ENCODE measurements at places on chromosomes 3 and 15.

GRCh38 chr3:9224490-9224889, 25.0 kb downstream of the SRGAP3 start:
- no peak for DNase-seq

DNA sequence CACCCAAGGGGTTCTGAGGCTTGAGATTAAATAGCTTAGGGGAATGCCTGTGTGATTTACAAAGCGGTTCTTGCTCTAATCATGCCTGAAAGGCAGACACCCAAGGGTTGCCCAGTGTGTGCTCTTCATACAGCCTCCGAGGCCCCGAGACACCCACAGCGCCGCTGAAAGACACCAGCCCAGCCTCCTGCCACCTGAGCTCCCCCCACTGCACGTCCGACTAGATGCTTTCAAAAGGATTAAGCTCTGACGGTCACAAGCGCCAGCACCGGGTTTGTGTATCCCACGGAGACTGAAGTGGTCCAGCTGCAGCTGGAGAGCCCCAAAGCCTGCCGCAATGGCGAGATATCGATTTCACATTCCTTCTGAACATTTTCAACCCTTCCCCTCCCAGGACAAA, 50.3 kb downstream of the SPATA12 start:
- no peak for DNase-seq

GRCh38 chr3:68793759-68794701, 138.3 kb downstream of the TAFA4 start:
- DNase-seq: no peak

DNA sequence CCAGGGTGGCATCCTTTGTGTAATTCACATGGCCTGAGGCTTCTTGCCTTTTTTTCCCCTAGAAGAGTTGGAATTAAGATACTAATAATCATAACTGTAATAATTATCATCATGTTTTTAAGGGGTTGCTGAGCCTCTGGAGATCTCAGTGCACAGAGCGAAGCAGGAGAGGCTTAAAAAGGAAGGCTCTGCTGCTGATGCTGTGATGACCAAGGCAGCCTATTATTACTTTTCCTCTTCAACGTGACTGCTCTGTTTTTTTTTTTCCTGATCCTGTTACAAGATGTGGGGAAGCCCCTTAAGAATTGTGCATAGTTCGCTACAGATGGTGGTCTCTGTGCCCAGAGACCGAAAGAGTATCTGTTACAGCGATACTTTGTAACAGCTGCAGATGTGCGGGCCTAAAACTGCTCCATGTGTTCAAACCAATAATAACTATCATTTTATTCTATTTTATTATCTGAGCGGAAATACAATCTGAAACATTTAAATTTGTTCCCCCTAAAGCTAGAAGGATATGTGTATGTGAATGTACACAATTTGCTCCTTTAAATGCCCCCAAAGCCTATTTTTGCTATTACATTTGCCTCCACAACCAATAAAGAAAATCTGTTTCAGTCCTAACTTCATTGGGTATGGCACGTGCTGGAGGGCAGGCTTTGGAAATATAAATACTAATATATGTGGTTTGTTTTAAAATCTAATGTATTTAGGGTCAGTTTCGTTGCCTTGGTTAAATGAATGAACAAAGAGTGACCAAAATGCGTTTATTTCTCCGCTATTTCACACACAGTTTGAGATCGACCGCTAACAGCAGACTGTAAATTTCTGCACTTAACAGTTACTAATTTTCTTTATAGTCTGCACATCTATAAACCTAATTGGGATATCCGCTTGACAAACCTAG, 4.6 kb downstream of the SHOX2 start:
- DNase-seq: no peak

DNA sequence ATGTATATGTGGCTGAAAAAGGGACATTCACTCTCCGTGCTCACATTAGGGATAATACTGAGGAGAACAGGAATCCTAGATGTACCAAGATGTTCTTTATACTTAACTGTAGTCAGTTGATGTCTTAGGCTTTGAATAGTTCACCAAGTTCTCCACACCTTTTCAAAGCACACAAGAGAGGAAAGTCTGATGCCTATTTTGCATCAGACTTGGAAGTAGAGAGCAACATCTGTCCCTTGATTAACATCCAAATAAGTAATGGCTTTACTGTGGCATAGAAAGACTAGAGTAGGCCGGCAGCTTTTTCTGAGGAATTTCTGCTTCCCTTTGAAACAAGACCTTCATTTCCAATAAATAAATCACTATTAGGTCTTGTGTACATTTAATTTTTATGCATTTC, 34.0 kb downstream of the PIGB start:
- DNase-seq: no peak

DNA sequence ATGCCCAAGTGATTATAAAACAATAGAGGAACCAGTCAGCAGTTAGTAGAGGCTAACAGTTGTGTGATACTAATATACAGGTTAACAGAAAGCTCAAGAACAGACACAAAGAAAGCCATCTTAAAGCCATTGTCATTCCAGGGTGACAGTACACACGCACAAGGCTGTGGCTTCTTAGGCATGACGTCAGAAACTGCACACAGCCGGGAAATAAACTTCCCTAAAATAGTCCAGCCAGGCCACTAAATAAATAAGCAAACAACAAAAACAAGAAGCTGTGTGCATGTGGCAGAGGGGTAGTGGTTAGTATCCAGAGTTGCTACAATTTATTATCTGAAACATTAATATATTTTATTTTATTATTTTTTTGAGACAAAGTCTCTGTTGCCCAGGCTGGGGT, 49.8 kb downstream of the PPCDC start:
- DNase-seq: no peak

DNA sequence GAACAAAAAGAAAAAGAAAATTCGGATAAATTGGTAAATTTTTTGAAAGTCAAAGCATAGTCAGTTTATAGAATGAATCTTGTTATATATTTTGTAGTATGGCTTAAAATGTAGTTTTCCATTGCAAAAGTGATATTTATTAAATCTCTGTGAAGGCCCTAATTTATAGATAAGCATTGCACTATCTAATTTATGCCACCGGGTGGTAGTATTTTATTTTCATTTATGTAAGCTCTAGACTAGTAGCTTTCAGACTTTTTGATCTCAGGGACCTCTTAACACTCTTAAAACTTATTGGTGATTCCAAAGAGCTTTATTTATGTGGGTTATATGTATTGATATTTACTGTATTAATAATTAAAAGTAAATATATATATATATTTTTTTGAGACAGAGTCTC, 133.9 kb upstream of the LRRFIP2 start:
- DNase-seq: no peak

GRCh38 chr3:190004656-190005055, 116.0 kb downstream of the P3H2 start:
- DNase-seq: no peak

DNA sequence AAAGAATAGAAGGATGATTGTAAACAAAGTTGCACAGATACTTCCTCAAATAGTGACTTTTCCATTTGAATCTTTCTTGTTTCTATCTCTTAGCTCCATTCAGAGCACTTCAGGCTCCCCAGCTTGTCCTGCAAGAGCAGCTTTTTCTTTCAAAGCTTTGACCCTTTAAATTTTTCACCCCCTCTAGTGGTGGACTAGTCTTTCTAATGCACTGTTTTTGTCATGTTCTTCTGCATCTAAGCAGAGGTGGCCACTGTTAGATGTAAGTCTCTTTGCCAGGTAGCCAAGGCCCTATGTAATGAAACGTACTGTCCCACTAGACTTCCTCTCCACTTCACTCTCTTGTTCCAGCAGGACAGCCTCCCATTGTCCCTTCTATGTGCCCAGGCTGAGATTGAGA, 74.0 kb upstream of the MANF start:
- DNase-seq: no peak

DNA sequence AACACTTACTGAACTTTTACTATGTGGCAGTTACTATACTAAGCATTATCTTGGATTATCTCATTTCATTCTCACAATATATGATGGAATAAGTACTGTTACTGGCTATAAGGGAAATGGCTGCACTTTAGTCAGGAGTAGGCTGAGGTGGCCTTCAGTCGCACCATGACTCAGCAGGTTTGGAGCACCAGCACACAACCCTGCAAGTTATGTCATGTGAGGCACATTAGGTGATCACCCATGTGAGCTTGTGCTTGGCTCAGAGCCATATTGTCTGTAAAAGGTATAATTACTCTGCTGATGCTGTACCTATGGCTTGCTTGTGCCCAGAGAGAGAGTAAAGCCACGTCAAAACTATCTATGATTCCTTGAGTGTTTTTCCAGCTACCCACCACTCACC, 54.1 kb upstream of the TIPARP start:
- no peak for DNase-seq

DNA sequence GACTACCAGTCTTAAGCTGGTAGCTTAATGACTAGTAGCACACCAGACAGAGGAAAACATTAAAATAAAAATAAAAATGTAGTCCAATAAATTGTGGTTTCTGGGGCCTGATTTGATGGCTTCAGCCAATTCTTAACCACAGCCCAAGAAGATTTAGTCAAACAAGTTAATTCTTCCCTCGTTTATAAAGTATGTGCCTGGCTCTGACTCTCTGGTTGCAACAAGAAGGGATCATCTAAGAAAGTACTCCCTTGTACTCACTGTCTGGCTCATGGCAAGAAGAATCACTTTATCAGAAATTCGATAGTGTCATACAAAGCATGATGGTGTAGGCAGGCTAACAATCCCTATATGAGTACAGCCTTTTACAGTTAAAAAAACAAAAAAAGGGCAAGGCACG, 141.9 kb downstream of the P3H2 start:
- DNase-seq: no peak

DNA sequence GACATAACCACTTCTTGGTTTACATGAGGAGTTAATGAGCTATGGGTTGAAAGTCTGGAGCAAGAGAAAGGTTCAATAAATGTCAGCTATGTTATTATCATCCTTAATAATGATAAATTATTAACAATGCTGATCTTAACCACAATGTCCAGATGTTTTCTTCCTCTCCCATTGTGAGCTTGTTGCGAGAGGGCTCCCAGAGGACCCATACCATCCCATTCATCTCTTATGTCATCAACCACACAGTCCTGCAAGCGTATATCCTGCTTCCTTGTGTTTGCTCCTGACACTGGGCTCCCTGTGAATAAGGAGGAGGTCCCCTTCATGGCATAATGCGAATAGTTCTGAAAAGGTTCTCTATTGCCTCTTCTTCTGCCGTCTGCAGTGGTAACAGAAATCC, 266.8 kb downstream of the TLE3 start:
- DNase-seq: no peak

- DNase-seq: no peak
Observed at GRCh38 chr3:184579513-184579912, 17.9 kb downstream of the EPHB3 start.

DNA sequence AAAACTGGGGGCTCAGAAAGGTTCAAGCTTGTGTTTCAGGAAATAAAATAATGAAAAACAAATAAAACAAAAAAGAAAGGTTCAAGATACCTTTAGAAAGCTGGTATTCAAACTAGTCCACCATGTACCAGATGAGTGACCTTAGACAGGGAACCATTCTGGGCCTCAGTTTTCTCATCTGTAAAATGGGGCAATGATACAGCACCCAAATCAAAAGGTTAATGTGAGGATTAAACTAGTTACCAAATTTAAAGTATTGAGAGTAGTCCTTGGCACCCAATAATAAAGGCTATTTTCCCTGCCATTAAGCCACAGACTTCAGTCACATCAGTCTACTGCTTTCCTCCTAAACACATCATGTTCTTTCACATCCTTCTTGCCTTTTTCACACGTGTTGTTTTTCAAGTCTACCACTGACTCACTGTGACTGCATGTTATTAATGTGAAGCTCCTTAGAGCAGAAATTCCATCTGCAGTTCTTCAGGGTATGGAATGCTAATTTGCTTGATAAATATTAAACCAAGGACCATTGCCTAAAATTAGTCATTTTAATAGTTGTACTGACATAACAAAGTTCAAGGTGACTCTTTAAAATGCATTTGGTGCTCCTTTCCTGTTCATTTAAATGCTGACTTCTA, 19.9 kb downstream of the TAMM41 start:
- DNase-seq: no peak

DNA sequence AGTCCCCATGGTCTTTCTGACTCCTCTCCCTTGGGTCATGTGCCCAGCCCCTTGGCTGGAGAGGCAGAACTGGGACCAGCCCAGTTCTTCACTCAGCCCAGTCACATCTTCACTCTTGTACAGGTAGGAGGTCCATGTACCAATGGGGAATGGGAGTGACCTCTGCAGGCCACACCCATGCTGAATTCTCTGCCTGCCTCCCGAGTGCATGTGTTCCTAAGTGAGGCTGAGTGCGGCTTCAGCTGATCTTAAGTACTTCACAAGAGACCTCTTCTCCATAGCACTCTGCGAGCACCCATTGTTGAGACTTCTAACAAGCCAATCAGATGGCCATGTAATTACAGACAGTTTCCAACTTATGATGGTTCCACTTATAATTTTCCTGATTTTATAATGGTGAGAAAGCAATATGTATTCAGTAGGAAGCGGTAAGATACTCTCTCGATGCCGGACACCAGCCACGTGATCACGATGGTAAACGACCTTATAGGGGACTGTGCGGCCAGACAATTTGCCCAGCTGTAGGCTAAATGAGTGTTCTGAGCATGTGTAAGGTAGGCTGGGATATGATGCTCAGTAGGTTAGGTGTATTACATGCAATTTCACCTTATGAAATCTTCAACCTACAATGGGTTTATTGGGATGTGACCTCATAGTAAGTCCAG, 112.1 kb downstream of the KLF13 start:
- DNase-seq: no peak

GRCh38 chr3:50982540-50983325, 308.0 kb downstream of the DOCK3 start:
- no peak for DNase-seq

DNA sequence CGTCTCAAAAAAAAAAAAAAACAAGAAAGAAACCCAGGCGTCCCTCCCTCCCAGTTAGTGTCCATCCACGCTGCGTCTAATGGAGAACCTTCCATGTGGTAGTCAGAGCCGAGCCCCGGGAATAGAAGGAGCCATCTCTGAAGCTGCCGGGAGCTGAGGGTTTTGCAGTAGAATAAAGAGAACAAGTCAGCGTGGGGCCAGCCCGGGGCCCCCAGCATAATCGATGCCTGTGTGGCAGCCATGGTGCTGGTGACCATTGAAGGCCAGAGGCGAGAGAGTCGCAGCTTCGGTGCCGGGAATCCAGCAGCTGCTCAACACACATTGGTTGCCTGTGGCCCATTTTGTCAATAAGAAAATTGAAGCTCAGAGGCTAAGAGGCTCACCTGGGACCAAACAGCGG, 151.7 kb downstream of the CHSY1 start:
- no peak for DNase-seq

DNA sequence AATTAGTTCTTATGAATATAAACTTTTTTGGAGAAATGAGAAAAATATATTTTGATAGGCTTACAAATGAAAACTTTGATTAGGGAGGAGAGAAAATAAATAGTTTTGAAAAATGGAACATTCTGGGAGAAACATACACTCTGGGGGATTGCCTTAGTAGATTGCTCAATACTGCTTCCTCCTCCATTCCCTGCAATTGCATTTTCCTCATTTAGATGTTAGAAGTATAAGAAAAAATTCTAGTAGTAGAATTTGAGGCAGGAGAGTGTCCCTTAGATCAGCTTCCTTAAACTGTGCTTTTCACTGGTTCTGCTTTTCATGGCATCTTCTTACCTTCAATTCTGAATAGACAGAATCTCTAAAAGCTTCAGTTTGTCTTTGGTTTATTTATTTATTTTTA, 46.2 kb upstream of the CTDSPL2 start:
- DNase-seq: no peak

All from putamen (tissue), 1 donor.